ENCODE measurements at places on chromosomes 1 and 21.
A peak's percentile ranks its signal among the peaks of the same experiment; 100 is the strongest.

DNA sequence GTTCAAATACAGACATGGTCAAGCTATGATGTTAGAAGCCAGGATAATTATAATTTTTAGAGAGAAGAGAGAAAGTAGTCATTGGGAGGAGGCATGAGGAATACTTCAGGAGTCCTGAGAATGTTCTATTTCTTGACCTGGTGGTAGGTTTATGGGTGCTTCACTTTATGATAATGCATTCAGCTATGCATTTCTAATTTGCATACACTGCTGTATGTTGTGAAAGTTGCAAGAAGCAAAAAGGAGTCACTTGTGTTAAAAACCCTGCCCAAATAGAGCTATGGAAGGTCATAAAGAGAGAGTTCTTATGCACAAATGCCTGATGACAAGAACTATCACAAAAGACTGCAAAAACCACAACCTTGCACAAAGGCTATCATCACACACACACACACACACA is 45.3 kb downstream of the APCS start:
- DNase-seq, result no peak

- DNase-seq, result no peak
Measured at GRCh38 chr1:20180129-20180843, 5.6 kb upstream of the UBXN10 start.

GRCh38 chr1:195278644-195279043 is 1329.6 kb downstream of the KCNT2 start:
- DNase-seq, result no peak

DNA sequence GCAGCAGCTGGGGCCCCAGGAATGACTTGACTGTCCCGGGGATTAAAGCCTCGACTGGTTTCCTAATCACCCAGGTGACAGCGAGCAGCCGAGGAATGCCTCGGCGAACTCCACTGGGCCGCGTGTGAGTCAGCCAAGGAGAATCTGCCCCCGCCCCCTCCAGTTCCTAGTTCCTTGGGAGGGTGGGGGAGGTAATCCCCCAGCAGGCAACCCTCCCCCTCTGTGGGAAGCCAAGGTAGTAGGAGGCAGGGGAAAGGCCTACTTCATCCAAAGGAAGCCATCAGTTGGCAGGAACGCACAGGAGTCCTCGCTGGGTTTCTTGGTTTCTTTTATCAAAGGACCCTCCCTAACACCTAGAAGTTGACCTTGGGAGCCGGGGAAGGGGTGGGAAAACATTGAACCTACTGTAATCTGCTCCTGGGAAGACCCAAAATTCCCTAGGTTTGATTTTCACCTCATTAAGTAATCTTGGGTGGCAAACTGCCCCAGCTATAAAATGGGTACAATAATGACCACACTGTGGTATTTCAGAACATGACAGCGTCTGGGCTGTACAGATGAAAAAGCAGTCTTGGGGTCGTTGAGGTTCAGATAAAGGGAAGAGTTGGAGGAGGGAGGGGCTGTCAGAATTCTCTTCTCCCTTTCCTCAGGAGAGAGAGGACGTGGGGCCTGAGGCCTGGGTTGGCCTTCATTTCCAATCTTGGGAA is 1.4 kb downstream of the TENT5B start:
- no peak for DNase-seq

DNA sequence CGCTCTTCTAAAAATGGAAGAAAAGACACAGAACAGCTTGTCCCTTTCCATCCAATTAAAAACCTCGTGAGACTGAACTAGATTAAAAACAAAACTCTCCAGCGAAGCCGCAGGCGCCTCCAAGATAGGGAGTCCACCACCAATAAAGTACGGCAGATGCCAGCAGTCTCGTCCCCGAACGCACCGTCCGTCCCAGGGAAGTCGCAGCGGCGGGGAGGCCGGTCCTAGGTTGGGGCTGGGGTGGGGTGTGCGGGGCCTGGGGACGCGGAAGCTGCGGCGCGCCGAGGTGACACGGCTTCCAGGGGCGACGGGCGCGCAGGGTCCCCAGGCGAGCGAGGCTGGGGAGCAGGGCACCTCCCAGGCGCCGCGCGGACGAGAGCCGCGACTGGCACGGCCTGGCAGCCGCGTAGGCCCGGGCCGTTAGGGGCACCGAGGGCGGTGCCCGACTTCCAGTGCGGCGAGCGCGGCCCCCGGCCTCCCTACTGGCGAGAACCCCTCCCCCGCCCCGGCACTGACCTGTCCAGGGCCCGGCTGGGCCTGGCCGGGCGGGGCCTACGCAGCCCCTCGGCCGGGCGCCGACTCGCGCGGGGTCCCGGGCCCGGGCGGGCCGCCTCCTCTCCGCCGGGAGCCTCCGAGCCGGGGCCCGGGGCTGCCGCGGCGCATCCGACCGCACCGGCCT is 28.3 kb upstream of the A3GALT2 start:
- DNase-seq, result no peak

DNA sequence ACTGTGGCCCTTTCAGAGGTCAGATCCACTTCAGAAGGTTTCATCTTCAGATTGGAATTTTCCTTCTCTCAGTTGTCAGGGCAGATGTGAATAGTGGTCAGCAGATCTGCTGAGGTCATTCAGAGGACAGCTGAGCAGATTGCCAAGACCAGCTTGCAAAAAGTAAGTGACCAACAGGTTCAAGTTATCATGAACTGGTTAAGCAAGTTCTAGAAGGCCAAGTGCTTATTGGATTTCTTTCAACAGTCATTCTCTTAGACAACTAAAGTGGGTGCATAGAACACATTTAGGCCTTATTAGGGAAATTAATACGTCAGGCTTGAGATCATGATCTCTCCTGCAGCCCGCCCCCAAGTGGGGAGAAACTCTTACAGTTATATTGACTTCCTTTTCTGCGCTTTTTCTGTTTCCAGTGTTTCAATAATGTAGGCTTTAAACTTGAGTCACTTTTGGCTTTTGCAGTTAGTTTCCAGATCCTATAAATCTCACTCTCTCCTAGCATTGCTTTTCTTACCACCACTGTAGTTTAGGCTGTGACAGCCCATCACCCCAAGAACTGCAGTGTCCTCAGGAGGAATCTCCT is 96.4 kb downstream of the C1orf21 start:
- no peak for DNase-seq

DNA sequence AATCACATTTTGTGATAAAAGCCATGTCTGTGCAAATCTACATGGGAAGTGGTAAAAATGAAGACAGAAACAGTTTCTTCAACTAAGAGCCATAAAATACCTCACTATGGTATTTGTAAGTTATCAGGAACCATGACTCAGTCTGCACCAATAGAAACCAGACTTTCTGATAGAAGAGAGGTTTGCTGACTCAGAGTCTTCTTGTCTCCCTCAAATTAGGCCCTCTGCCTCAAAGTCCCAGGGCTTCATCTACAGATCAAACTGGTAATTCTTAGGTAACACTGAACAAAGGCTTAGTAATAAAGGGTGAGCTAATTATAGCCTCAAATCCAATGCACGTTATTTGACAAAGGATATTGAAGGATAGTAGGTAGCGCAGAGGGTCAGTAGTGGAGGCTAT is 30.9 kb upstream of the SSX2IP start:
- DNase-seq, result no peak

- DNase-seq, result no peak
Measured at GRCh38 chr1:211734359-211734758, 58.9 kb upstream of the NEK2 start.

DNA sequence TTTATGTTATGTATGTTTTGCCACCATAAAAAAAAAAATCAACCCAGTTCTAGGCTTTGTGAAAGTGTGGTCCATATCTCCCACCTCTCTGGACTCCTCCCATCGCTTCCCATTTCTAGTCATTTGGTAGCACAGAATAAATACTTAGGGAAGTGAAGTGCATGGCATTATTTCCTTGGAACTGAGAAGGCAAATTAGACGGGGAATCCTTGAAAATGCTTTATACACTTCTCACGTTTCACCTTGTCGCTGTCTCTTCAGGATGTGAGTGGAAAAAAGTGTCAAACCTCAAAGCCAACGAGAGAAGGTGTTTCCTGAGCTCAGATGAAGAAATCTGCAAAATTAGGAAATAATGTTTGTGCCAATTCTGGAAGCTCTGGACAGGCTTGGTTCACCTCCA is 209.9 kb downstream of the ATG4C start:
- DNase-seq, result no peak

- DNase-seq, result no peak
Measured at GRCh38 chr1:204338997-204339396, 20.7 kb downstream of the PLEKHA6 start.

GRCh38 chr1:212700223-212700891 is 717 bp upstream of the BATF3 start:
- no peak for DNase-seq

- DNase-seq, result no peak
Measured at GRCh38 chr1:152683846-152684245, 2.1 kb upstream of the LCE2B start.

- no peak for DNase-seq
Measured at GRCh38 chr1:246302711-246303317, 204.3 kb downstream of the SMYD3 start.

GRCh38 chr1:25699500-25700143 is 83.0 kb downstream of the MAN1C1 start:
- DNase-seq, result no peak

GRCh38 chr1:234373959-234374254 is 651 bp downstream of the COA6 start:
- DNase-seq, result no peak

- no peak for DNase-seq
Measured at GRCh38 chr1:241591317-241591716, 48.9 kb downstream of the CHML start.

- no peak for DNase-seq
Measured at GRCh38 chr1:61539720-61540462, 185.1 kb downstream of the TM2D1 start.

- DNase-seq, result no peak
Measured at GRCh38 chr21:29105218-29105617, 25.2 kb upstream of the MAP3K7CL start.

GRCh38 chr1:163928651-163929050 is 606.9 kb downstream of the NUF2 start:
- peak; percentile 28 for DNase-seq

- DNase-seq, result no peak
Measured at GRCh38 chr1:18246543-18246942, 138.9 kb downstream of the IGSF21 start.

DNA sequence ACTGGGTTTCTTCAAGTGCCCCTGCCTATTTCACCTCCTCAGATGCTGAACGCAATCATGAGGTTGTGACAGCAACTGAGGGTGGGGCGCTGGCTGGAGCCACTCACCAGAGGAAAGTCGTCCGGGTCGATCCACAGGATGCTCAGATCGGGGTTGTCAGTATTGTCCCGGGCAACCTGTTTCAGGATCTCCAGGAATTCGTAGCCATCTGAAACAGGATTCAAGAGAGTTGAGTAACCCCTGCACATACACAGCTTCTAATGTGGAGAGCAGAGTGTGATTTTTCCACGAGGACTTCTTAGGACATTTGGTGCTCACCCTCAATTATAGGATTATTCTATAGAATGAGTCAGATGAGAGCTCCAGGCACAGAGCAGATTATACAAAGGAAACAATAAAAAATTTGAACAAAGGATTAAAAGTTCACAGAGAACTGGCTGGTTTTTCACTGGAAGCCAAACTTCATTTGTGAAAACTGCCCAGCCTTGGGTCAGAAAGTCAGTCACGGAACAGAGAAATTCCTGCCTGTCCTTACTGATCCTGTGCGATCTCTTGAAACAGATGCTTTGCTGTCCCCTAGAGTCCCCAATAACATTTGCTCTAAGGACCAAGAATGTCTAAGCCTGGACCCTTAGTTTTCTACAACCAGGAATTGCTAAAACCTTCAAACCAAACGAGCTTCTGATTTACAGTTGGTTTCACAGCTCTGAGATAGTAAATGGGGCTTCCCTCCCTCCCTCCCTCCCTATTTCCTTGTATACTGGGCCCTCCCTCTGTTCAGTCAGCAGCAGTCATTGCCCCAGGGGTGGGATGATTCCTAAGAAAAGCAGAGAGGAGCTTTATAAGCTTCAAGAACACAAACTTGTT is 63.2 kb downstream of the CASQ2 start:
- no peak for DNase-seq

- DNase-seq, result no peak
Measured at GRCh38 chr1:235893840-235894239, 27.1 kb upstream of the LYST start.

- DNase-seq, result no peak
Measured at GRCh38 chr1:40876891-40877290, 14.7 kb upstream of the CITED4 start.

DNA sequence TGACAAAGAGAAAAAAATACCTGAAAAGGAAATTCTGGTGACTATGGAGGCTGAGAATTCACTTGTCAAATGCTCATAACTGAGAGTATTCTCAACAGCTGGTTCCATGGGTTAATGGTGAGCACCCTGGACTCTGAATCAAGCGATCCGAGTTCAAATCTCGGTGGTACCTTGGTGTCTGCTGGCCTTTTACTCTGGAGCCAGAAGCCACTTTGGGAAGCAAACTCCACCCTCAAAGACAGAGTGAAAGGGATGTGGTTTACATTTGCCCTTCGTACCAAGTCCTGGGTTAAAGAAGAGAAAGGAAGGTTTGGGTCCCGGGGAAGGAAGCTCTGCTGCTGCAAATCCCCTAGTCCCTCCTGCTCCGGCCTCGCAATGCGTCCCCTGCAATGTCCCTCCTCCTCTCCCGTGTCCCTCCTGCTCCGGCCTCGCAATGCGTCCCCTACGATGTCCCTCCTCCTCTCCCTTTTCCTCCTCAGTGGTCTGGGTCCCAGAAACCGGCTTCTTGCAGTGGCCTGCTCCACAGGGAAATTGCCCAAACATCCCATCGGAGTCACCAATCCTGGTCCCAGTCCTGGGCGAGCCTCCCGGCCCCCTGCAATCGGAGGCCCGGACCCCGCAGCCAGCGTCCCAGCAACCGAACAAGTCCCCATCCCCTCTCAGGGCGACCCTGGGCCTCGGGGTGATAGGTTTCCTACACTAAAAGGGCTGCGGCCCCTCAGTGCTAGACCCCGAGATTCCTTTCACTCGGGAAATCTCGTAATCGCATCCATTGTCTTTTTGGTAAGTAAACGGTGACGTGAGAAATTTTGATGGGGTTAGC is 129.4 kb downstream of the PPIAL4G start:
- DNase-seq, result no peak

DNA sequence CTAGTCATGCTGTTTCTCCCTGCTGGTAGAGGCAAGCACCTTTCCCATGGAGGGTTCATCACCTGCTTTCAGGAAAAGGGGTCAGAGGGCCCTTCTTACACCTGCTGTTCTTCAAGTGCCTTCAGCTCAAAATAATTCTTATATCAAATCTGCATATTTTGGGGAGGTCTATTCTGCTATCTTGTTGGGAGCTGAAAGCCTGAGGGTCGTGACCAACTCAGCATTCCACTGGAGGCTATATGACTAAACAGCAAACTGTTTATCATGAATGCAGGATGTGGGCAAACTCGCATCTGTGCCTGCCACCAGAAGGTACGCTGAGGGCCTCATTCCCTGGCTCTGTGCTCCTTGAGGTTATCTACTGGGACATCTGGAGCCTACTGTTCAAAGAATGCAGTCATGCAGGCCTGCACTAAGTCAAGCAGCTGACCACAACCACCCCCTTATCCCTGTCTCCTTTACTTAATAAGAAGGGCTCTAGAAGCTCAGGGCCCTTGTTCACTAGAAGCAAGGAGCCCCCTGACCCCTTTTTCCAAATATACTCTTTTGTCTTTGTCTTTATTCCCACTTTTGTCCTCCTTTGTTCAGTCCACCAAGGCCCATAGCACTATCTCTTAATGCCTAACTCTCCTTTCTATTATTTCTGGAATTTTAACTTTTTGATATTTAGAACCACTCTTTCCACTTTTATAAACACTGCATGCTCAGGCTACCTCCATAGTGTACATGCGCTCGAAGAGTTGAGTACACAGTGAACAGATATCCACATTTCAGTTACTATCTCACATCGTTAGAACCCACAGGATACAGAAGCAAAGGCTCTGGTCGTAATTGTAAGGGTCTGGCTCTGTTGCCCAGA is 4.5 kb upstream of the TRIM17 start:
- no peak for DNase-seq

GRCh38 chr21:44853601-44854390 is 19.7 kb downstream of the PTTG1IP start:
- DNase-seq, result no peak

Data from NCI-H2081 treated with DMSO at 0.1 percent for 48 hours (cell line).